CD14-positive monocyte (primary cell): ENCODE measurements at places on chromosomes 7 and 10. TPM values are rescaled to one million over a fixed set of nuclear protein-coding genes. Genes with fewer than 3 reads are reported as not detected.
A peak's percentile ranks its signal among the peaks of the same experiment; 100 is the strongest.

GRCh38 chr10:75397496-75398199 is 3.9 kb downstream of the ZNF503 start:
- DNase-seq, result no peak

DNA sequence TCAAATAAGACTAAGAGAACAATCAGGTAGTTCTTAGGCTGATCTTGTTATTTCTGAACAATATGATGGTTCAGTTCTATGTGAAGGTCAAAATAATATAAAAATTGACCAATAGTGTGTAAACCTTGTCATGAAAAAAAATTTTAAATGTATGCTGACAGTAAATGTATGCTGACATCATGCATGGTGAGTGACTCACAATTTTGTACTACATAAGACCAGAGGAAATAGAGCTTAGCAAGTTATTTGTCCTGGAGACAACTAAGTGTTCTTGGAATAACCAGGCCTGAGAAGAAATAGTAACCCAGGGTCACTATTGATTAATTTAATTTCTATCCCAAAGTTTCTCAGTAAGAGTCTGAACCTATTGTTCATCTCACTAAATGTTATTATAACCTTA is 182.2 kb upstream of the PCDH15 start:
- DNase-seq, result no peak

DNA sequence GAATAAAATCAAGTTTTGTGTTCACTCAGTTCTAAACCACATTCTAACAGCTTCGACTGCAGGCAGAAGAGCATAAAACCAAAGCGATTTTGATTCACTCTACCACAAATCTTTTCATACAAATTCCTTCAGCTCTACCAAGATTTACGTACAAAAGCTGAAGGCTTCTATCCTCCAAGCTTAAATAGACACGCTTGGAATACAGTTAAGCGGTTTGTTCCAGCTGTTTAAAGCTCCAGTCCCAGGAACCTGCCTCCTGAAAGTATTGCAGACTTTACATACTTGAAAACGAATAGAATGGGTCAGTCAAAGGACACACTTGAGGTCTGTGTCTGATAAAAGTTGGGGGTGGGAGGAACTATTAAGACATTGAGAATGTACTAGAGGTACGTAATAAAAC is 102.9 kb downstream of the MPP7 start:
- no peak for DNase-seq

DNA sequence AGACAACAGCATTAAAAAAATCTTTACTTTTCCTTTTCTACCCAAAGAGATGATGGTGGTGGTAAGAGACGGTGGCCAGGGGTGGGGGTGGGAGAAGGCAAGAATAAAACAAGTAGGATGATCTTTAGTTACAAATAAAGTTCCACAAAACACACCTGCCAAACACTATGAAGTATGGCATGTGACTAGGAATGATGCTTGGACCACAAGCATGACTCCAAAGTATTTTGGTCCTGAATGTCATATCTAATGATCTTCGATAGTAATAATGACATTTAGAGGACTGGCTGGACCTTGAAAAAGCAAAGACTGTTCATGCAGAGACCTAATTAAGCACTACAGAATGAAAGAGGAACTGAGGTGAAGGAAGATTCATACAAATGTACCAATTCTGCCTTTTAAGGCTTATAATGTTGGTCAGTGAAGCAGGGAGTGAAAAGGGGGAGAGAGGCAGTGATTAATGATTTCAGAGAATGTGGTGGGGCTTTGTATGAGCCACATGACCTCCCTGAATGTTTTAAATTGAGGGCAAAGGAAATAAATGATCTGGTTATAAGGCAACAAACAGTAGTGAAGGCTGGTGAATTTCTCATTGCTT is 29.6 kb upstream of the DKK1 start:
- no peak for DNase-seq

DNA sequence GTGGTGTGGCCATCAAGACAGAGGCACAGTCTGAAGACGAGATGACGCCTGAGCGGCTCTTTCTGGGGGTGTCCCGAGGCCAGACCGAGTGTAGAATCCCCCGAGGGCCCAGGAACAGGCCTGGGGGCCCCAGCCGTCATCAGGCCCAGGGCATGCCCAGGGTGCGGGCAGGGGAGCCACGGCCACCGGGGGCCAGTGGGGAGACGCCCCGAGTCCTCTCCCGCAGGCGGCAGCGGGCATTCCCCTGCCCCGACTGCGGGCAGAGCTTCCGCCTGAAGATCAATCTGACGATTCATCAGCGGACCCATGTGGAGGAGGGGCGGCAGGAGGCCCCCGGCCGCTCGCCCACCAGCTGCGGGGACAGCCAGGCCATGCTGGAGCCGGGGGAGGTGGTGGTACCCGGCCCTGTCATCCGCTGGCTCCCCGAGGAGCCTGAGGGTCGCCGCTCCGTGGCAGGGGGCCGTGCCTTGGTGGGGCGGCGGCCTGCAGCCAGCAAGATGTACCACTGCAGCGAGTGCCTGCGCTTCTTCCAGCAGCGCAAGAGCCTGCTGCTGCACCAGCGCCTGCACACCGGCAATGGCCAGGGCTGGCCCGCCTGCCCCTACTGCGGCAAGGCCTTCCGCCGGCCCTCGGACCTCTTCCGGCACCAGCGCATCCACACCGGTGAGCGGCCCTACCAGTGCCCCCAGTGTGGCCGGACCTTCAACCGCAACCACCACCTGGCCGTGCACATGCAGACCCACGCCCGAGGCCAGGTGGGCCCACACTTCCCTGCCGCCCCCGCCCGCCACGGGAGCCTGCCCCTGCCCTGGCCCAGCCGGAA is 19.7 kb downstream of the ZNF783 start:
- no peak for DNase-seq

- no peak for DNase-seq
Observed at GRCh38 chr7:70159121-70159520, 560.8 kb downstream of the AUTS2 start.

GRCh38 chr7:138565071-138565450 is 105.0 kb downstream of the TRIM24 start:
- peak; percentile 36 for DNase-seq

- DNase-seq, result no peak
Observed at GRCh38 chr10:110170142-110170971, 37.0 kb upstream of the MXI1 start.

GRCh38 chr7:99363286-99363685 is 11.2 kb upstream of the ARPC1B start:
- DNase-seq, result no peak

DNA sequence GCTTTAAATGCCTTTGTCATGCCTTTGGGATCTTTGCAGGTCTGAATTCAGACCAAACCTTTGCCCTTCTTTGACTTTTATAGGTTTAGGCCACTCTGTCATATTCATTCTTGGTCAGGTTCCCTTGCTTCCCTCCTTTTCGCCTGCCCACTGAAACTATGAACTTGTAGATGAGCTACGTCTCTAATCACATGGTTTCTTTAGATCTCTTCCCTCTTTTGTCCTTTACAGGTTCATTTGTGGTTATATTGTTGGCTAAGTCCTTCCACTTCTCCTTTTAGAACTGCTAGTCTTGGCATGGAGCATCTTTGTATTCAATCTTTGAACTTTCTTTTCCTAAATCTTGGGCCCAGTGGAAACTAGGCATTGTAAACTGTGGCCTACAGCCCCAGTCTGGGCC is 104.0 kb upstream of the ZEB1 start:
- peak; percentile 63 for DNase-seq

- no peak for DNase-seq
Observed at GRCh38 chr7:17534348-17534747, 235.9 kb downstream of the AHR start.

GRCh38 chr7:85749696-85750453 is 563.0 kb upstream of the SEMA3D start:
- DNase-seq, result no peak

The CLDN12 gene
- polyA plus RNA-seq, result 0.32 TPM

The SEC23IP gene
- polyA plus RNA-seq, result 7.0 and 11.5 TPM in 2 replicates

The SFTPA1 gene
- polyA plus RNA-seq, result not detected in 2 replicates

The PHKG1 gene
- 0.98 and 1.1 TPM in 2 replicates for polyA plus RNA-seq
